Endothelial cell (in vitro differentiated cells): ENCODE measurements at places on chromosomes 3 and 15. TPM values are rescaled to one million over a fixed set of nuclear protein-coding genes. Genes with fewer than 3 reads are reported as not detected.

The KBTBD13 gene
- not detected for total RNA-seq

The GP5 gene
- 0.23 TPM for total RNA-seq

The NR1I2 gene
- total RNA-seq: 0.23 TPM

The NME9 gene
- not detected for total RNA-seq

The EPM2AIP1 gene
- total RNA-seq: 15.3 TPM

The AHSG gene
- total RNA-seq: not detected

The WDR49 gene
- total RNA-seq: 1.8 TPM

DNA sequence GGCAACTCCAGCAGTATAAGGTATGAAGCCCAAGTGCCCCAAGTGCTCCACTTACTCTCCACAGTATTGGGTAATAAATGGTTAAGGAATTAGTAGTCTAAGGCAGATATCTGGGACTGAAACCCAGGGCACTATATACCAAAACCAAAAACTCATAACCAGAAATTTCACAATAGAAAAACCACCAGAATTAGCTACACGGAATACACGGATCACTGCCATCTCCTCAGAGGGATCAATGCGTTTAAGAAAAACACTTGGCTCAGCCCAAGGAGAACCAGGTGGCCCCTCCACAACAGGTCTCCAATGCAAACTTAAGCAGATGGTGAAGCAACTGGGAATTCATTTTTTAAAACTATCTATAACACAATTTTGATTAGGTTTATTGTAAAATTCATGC, 83.6 kb downstream of the FAIM start:
- DNase-seq: no peak

DNA sequence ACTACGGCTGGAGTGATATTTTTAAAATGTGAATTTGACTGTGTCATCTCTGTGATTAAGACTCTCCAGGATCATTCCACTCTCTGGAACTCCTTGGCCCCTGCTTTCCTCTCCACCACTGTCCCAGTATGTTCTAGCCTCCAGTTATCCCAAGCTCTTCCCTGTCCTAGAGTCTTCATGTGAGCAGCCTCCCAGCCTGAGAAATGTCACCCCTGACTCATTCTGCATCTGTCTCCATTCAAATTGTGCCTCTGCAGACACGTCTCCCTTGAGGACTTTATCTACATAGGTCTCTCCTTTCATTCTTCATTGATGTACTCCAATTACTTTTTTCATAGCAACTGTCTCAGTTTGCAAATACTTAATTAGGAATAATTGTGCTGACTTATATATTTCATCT, 317.7 kb upstream of the ADAMTS9 start:
- DNase-seq: no peak

DNA sequence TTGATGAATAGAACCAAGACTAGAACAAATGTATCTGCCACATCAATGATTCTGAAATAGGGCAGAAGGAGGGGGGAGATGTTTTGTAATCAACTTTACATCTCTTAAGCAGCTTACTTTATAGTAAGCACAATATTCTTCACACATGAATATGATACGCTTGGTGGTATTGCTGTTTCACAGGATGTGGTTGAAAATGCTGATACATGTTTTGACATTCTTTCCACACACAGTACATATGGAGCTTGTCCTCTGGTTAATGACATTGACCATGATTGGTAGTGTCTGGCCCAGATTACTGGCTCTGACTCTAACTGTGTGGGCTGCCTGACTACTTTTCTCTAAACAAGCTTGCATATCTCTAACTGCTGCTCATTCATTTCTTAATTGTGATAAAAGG, 168.9 kb downstream of the KLHL25 start:
- DNase-seq: no peak

- DNase-seq: no peak
These were observed 14.9 kb upstream of the HES1 start for GRCh38 chr3:194120789-194121770.

DNA sequence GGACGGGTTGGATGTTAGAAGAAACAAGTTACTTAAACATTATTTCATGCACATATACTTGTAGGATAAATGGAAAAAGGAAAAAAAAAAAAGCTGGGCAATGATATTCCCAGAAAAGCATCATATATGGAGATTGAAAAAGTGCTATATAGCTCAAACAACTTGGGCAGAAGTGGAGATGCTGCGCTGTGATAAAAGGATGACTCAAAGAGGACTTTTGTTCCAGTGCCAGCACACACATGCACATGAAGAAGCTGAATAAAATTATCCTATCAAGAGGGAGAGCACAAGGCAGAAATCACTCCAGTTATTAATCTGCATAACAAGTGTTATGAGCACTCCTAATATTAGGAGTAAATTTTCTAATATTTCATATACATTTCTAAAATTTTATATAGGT, 30.9 kb downstream of the FRMD4B start:
- DNase-seq: no peak

DNA sequence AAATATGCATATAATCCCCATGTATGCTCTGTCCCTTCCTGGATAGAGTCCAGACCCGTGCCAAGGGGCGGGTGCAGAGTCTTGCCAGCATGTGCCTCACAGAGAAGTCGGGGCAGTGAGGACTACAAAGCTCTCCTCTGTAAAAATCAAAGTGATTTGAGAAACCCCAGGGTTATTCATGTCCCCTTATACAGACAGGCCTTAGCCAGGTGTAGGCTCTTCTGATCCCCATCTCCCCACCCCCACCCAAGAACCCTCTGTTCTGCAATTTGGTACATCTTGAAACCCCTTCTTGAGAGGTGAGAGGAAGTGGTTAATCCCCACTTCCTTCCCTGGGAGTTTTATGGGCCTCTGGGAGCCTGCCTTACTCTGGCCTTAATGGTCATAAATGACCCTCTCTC, 24.7 kb downstream of the TRIM71 start:
- DNase-seq: no peak

GRCh38 chr3:5767304-5767703, 579.8 kb downstream of the EDEM1 start:
- no peak for DNase-seq

DNA sequence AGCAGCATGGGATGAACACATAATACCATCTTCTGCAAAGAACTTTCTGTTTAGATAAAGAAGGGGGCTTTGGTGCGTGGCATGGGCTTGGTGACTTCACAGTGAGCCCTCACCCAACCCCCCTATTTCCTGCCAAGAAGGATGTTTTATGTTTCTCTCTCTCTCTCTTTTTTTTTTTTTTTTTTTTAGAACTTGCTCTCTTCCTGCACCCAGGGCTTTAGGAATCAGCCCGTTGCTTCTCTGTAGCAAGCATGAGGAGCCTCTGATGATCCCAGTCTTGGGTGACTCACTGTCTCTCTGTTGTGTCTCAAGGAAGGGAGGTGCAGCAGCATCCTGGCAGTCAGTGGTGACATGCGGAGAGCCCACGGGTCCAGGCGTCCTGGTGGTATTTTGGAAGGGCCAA, 49.1 kb downstream of the CCK start:
- no peak for DNase-seq

DNA sequence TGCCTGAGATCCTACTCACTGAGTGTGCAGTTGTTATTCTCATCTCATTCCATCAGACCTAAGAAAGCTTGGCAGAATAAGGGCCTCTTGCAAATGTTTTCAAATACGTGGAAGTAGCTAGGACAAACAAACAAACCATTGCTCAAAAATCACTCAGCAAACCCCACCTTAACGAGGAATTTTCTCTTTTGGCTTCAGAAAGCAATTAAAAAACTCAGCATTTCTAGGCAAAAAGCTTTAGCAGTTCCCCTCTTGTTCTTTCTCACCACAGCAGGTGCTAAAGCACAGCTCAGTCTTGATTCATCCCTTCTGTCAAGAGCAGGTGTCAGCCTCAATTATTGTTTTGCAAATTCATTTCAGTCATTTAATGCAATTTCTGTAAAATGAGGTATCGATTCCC, 58.6 kb upstream of the NUDT16 start:
- no peak for DNase-seq

DNA sequence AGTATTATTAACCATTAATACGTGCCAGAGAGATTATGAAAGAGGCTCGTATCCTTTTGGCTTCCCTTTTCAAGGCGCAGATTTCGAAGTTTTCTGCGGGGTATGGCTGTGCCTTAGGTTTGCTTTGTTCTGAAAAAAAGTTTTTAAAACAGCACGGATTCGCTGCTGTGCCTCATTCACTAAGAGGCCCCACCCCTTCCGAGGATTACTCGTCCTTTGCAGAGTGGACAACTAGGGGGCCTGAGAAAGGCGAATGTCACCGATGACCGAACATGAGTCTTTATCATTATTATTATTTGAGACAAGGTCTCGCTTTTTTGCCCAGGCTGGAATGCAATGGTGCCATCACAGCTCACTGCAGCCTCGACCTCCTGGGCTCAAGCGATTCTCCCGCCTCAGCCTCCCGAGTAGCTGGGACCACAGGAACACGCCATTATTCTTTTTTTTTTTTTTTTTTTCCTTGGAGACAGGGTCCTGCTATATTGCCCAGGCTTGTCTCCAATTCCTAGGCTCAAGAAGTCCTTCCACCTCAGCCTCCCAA, 684 bp upstream of the RPS27L start:
- DNase-seq: peak; percentile 46

GRCh38 chr3:143349455-143349854, 229.9 kb downstream of the CHST2 start:
- DNase-seq: no peak

- DNase-seq: no peak
These were observed 88.6 kb downstream of the LRIG1 start for GRCh38 chr3:66411961-66412887.

DNA sequence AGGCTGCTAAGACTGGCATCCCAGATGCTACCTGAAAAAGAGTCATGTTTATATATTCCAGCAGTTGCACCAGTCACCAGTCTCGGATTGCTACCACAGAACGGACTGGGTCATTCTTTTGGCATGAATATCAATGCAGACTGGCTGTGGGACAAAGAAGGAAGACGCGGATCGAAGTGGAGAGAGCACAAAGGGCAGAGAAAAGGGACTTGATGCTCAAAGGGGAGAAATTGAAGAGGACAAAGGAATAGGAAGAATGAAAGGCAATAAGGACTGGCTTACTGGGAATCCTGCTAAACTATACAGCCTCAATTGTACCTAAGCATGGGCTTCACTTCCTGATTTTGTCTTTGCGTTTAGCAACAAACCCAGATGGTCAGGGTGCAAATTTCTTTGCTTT, 15.3 kb upstream of the DIS3L start:
- DNase-seq: no peak

DNA sequence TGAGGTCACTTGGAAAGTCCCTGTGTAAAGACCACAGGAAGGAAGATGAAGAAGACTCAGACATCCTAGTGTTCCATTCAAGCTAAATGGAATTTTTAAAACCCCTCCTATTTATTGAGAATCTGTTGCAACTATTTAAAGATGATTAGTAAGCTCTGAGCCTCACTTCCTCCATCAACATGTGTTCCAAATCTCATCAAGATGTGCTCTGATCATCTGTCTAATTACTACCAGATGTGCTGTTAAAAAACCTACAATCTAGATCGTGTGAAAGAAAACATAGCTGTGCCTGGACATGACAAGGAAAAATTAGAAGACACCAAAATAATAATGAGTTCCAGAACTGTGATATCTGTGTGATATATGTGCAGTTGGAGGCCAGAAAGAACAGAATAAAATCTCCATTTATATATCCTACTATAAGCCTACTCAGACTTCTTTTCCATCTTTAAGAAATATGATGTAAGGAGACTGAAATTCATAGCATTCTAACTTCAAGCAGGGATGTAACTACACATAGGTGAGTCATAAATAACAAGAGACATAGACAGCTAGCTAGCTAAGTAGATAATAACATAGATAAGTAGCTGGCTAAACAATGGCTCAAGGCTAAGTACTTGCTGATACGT, 7.8 kb downstream of the XPC start:
- no peak for DNase-seq

- no peak for DNase-seq
These were observed 103.0 kb downstream of the GBE1 start for GRCh38 chr3:81658322-81658997.

- DNase-seq: no peak
These were observed 182.2 kb downstream of the FNDC3B start for GRCh38 chr3:172221547-172221946.

DNA sequence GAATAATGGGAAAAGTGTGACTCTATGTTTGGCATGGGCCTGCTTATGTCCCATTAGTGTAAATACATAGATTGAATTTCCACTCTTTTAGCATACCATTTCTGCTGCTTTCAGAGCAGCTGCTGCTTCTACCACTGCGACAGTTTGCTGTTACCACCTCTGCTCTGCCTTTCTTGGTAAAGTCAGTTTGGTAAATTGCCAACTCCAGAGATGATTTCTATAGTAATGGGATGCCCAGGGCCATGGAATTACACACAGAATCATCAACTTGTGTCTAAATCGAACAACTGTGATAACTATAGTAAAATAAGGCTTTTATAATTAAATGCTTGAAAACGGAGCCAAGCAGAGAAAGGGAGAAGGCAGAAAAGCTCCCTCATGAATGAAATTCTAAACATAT, 168.4 kb upstream of the VEPH1 start:
- no peak for DNase-seq

GRCh38 chr3:191628571-191628970, 167.6 kb downstream of the PYDC2 start:
- no peak for DNase-seq

DNA sequence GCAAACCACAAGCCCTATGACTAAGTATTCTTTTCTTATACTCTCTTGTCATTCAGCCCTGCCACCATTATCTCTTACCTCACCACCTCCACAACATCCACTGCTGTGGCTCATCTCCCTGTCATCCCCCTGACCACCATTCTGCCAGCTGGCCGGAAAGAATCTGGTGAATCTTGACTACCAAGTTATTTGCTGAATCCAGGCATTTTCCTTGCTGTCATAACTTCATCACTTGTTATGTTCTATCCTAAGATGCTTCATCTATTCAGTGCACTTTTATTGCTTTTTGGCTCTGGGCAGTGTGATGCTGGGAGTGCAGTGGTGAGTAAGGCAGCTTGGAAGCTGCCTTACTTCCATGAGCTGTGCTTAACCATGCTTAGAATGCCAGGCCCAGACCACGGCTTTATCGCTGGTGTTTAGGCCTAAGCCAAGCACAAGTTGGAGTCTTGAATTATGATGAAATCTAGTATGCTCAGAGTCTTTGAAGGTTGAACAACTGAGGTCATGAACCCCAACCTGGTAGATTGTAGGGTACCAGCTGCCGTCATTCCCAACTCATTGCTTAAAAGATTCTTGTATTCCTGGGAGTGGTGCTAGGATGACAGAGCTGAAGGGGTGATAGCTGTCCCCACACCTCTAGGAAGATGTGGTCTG, 27.0 kb upstream of the APH1B start:
- DNase-seq: no peak
